ENCODE measurements at places on chromosomes 1 and 21.

GRCh38 chr1:154975409-154976059 lies 1.1 kb downstream of the CKS1B start:
- peak; percentile 45 for DNase-seq

- no peak for DNase-seq
These were observed 53.4 kb downstream of the ATP1A1 start for GRCh38 chr1:116426401-116426800.

DNA sequence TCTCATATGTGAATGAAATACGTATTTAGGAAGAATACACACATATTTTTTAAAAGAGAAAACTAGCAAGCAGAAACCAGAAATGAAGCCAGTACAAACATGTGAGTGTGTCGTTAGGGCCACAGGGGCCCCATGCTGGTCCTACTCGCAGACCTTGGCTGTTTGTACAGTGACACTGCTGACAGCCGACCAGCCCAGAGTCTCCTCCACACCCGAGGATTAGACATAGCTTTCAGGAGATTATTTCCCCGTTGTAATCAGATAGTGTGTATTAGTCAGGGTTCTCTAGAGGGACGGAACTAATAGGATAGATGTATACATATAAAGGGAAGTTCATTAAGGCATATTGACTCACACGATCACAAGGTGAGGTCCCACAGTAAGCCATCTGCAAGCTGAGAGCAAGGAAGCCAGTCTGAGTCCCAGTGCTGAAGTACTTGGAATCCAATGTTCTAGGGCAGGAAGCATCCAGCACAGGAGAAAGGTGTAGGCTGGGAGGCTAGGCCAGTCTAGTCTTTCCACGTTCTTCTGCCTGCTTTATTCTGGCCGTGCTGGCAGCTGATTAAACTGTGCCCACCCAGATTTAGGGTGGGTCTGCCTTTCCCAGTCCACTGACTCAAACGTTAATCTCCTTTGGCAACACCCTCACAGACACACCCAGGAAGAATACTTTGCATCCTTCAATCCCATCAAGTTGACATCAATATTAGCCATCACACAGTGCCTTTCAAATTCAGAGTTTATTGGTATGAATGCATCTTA lies 51.2 kb downstream of the DIP2A start:
- no peak for DNase-seq

- no peak for DNase-seq
These were observed 720.2 kb downstream of the PTPRU start for GRCh38 chr1:29956349-29957030.

DNA sequence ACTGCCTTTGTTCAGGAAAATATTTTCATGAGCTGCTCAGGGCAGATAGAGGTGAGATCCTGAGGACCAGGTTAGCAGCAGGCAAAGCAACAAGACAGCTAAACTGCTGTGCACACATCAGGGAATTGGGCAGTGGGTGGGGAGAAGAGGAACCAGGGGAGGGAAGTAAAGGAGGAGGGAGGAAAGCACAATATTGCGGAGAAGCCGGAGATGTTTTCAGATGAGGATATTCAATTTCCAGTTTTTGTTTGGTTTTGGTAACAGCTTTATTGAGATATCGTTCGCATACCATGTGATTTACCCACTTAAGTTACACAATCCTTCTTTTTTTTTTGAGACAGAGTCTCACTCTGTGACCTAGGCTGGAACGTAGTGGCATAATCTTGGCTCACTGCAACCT lies 34.5 kb downstream of the EPHA10 start:
- DNase-seq, result no peak

DNA sequence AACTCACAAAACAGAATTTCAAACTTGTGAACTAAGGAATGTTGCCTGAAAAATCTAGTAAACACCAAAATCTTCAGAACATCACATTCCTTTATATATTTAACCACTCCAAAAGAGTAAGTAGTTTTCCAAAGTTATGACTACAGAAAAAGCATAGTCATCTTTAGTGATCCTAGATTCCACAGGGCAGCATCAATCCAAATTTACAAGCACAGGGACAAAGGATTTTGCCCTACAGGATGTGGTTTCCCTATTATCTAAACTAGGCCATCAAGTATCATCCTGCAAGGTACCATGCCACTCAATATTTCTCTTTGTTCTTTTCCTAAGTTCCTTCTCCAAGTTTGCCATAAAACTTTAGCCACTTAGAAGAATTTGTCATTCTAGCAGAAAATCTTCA lies 33.0 kb downstream of the COP1 start:
- no peak for DNase-seq

DNA sequence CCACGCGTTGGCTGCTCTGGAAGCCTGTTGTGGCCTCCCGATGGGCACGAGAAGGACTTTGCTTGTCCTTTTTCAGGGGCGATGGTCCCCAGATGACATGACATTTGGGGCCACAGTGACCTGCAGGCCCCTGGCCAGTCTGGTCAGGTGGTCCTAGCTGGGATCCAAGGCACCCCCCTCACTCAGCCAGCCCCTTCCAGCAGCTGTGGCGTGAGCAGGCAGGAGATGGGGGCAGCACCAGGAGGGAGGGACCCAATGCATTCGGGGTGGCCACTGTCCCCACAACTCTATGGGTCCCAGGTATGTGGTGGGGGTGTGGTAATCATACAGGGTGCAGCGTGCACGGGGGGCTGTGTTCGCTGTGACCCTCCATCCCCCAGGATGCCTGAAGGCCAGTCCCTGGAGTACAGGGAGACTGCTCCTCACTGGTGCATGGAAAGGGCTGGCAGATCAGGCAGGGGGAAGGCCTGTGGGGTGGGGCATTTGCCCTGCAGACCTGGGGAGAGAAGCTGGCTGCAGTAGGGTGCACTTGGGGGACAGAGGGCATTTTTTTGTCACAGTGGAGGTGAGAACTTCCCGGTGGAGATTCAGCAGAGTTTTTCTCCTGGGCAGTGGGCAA lies 31.7 kb downstream of the WNT3A start:
- no peak for DNase-seq

GRCh38 chr1:2801535-2802291 lies at the start of gene TTC34:
TSS of gene TTC34 (minus strand) at chr1:2801693. CDS start at chr1:2800827, 866 bp downstream.
- DNase-seq, result no peak

- DNase-seq, result no peak
These were observed 10.1 kb downstream of the GNG4 start for GRCh38 chr1:235639226-235640205.

- no peak for DNase-seq
These were observed 68.5 kb downstream of the GPATCH2 start for GRCh38 chr1:217562229-217562878.

- no peak for DNase-seq
These were observed 337.7 kb upstream of the DUSP10 start for GRCh38 chr1:222079566-222079965.

GRCh38 chr1:210072896-210073504 lies 135.0 kb downstream of the SYT14 start:
- no peak for DNase-seq

GRCh38 chr1:209048941-209049669 lies 534.4 kb upstream of the CAMK1G start:
- no peak for DNase-seq

DNA sequence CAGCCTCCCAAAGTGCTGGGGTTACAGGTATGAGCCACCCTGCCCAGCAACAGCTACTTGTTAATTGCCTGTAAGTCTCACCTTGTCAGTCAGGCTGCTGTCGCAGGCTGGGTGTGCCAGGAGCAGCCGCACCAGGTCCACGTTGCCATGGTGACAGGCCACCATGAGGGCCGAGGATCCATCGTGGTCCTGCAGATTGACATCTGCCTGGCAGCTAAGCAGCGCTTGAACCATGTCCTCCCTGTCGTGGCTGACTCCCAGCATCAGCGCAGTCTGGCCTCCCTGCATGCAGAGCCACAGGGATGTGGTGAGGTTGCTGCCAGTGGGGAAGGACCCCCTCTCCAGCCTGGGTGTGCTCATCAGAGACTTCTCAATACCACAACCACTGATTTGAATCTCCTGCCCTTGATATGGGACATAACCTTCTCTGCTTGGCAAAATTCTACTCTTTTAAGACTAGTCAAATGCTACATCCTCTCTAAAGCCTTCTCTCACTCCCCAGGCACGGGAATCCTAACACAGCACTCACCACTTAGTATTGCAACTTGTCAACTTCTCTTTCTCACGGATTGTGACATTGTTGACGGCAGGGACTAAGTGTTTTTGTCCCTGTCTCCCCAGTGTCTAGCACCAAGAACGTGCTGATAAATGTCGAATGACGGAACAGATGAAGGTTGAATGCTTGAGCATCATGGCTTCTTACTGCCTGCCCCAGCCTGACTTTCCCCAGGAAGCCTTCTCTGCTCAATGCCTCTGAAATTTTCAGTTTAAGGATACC lies 52.9 kb downstream of the L1TD1 start:
- DNase-seq, result no peak

- no peak for DNase-seq
These were observed 166.4 kb upstream of the PROX1 start for GRCh38 chr1:213821175-213821942.

- DNase-seq, result peak; percentile 17
These were observed 6.7 kb upstream of the SLC9A1 start for GRCh38 chr1:27161594-27161993.

DNA sequence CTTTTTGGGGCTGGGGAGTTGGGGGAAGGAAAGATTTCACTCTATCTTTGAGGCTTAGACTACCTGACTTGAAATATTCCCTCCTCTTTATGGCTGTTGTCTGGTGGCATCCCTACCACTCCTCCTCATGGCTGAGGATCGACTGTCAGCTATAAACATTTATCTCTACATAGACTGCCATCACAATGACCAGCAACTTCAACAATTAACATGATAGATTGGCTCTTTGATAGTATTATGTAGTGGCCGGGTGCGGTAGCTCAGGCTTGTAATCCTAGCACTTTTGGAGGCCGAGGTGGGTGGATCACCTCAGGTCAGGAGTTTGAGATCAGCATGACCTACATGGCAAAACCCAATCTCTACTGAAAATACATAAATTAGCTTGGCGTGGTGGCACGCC lies 72.4 kb downstream of the GABPA start:
- no peak for DNase-seq

DNA sequence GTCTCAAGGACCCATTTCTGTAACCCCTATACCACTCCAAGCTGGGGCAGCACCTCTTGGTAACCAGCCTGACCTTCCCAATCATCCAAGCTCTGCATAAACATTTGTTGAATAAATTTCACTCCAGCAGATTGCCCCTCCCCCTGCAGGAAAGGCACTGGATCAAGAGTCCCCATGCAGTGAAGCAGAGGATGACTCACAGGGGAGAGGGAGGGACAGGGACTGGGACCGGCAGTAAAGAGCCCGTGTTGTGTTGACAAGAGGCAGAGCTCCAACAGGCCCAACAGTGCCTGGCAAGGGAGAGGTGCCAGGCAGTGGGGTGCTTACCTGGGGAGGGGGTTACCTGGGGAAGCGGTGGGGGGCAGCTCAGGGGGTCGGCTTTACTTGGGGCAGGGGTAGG lies 32.3 kb downstream of the SLC9A1 start:
- peak; percentile 72 for DNase-seq

DNA sequence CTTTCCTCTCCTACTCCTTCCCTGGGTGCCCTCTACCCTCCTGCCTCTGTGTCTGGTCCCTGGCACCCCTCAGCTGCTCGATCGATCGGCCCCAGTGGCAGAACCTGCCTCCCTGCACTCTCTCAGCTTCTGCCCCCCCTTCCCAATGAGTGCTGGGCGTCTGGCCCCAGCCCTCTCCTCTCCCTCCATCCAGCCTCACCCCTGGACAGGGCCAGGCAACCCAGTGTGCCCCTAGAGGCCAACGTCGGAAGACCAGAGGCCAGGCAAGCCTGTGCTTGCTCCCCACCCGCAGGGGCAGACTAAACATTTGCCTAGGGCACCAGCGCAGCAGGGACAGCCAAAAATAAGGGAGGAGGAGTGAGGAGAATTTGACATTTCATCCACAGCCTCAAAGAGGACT lies 43.5 kb downstream of the LGR6 start:
- no peak for DNase-seq

DNA sequence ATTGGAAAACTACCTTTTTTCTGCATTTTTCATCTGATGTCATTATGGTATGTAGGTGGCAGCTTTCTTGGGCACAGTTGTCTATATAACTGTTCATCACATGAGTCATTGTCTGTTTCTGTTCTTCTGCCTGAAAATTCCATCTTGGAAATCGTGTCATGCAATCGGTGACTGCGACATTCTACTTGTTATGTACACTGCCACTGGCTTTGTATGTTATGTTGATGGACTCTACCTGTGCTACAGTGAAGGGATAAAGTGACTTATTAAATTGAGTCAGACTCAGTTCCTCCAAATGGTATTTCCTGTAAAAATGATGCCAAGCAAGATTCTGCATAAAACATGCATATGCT lies 8.6 kb downstream of the SMAP2 start:
- DNase-seq, result no peak

GRCh38 chr1:220879076-220879508 lies at the start of gene HLX:
TSS of gene HLX (plus strand) at chr1:220879443. CDS start at chr1:220879858, 415 bp downstream.
- no peak for DNase-seq

GRCh38 chr1:101178341-101178687 lies 58.5 kb upstream of the S1PR1 start:
- no peak for DNase-seq

- no peak for DNase-seq
These were observed 48.4 kb upstream of the CD34 start for GRCh38 chr1:207959141-207959825.

DNA sequence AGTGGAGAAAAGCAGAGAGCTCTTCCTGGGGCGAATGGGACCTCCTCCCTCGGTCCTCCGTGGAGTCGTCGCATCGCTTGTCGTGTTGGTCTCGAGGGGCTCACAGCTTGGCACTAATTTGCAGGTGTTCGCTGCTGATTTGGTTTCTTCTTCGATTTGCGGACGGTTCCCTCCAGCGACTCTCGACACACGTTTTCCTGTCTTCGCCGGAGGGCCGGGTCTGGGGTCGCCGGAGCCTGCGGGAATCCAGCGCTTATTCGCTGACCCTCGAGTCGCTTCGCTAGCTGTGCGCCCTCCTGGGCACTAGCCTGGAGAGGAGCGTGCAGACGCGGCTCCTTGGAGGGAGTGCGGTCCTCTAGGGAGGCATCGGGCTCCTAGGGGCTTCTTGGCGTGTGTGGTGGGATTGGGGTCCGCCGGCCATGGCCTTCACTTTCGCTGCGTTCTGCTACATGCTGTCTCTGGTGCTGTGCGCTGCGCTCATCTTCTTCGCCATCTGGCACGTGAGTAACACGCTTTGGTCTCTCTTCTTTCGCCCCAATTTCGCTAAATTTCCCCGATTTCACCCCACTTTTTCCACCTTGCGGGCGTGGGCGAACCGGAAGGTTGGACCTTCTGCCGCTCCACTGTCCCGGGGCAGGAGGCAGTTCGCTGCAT lies 766 bp downstream of the CNIH3 start:
- DNase-seq, result no peak

DNA sequence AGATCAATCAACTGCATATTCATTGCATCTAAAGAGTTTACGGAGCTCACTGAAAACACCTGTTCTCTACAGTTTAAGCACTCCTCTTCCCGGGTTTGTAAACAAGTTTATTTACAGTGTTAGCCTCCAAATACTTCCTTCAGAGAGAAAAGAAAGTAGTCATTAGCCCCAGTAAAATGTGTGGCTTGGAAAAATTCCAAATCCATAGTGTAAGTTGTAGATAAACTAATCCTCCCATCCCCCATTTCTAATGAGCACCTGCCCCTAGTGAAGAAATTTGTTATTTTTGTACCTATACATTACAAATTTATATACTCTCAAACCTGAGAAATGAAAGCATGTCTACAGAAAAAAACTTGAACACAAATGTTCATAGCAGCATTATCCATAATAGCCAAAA lies 21.9 kb downstream of the PUM1 start:
- no peak for DNase-seq
